ENCODE measurements at places on chromosomes 6 and 20.

- no peak for DNase-seq
- H3K4me1 ChIP-seq, result peaks cover 8% of the 10 kb centered on the region
- no peak overlapping the region for H3K4me3 ChIP-seq
- H3K27me3 ChIP-seq, result peaks cover 19% of the 10 kb centered on the region
These were observed 30.8 kb upstream of the CSNK2A1 start for GRCh38 chr20:574297-574942.

GRCh38 chr6:159758031-159759001, 3.5 kb upstream of the ACAT2 start:
- H3K36me3 ChIP-seq, result no peaks in the 10 kb centered on the region
- no peak overlapping the region for H3K4me3 ChIP-seq
- peaks cover 20% of the 10 kb centered on the region for H3K4me1 ChIP-seq
- H3K27me3 ChIP-seq, result no peaks in the 10 kb centered on the region

- H3K4me1 ChIP-seq, result no peaks in the 10 kb centered on the region
- peak overlapping the region; percentile 14 for H3K27ac ChIP-seq
- no peak for DNase-seq
- no peaks in the 10 kb centered on the region for H3K27me3 ChIP-seq
These were observed 104.2 kb downstream of the CDYL start for GRCh38 chr6:4880363-4880762.

GRCh38 chr6:44146685-44147084, 11.9 kb upstream of the CAPN11 start:
- H3K36me3 ChIP-seq, result no peaks in the 10 kb centered on the region
- no peak overlapping the region for H3K27ac ChIP-seq
- no peak overlapping the region for H3K4me3 ChIP-seq
- no peaks in the 10 kb centered on the region for H3K27me3 ChIP-seq
- H3K4me1 ChIP-seq, result no peaks in the 10 kb centered on the region

DNA sequence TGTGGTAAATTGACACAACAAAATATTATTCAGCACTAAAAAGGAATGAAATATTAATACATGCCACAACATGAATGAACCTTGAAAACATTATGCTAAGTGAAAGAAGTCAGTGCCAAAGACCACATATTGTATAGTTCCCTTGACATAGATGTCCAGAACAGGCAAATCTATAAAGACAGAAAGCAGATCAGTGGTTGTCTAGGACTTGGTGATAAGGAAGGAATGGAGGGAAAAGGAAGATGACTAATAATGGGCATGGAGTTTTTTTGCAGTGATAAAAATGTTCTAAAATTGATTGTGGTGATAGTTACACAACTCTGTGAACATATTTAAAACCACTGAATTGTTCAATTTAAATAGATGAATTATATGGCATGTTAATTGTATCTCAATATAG, 32.5 kb downstream of the TBX18 start:
- no peaks in the 10 kb centered on the region for H3K36me3 ChIP-seq
- no peaks in the 10 kb centered on the region for H3K27me3 ChIP-seq
- H3K4me3 ChIP-seq, result no peak overlapping the region
- H3K27ac ChIP-seq, result no peak overlapping the region
- no peaks in the 10 kb centered on the region for H3K4me1 ChIP-seq

- H3K27me3 ChIP-seq, result no peaks in the 10 kb centered on the region
- peak within 1 kb of the TSS; percentile 91 for H3K27ac ChIP-seq
- peaks cover 10% of the 10 kb centered on the region for H3K4me1 ChIP-seq
- H3K4me3 ChIP-seq, result peak within 1 kb of the TSS; percentile 78
These were observed at the start of gene ME1 for GRCh38 chr6:83430611-83431544. ME1 (minus strand) TSS chr6:83431051; CDS start chr6:83430954, 97 bp downstream.

DNA sequence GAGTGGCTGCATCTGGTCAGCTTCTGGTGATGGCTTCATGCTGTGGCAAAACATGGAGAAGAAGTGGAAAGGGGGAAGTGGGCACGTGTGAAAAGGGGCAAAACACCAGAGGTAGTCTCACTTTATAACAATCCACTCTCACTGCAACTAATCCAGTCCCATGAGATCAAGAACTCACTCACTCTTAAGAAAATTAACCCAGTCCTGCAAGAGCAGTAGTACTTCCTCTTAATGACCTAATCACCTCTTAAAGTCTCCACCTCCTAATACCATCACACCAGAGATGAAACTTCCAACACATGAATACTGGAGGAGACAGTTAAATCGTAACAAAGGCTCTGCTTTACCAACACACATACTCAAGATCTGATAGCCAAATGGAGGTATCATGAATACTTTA, 152.6 kb downstream of the THEMIS start:
- DNase-seq, result no peak
- H3K27me3 ChIP-seq, result no peaks in the 10 kb centered on the region
- H3K4me3 ChIP-seq, result no peak overlapping the region
- no peaks in the 10 kb centered on the region for H3K36me3 ChIP-seq

GRCh38 chr6:156347246-156347645, 429.9 kb upstream of the ARID1B start:
- no peak for DNase-seq
- no peaks in the 10 kb centered on the region for H3K27me3 ChIP-seq
- H3K27ac ChIP-seq, result no peak overlapping the region
- H3K4me1 ChIP-seq, result no peaks in the 10 kb centered on the region
- no peak overlapping the region for H3K4me3 ChIP-seq
- no peaks in the 10 kb centered on the region for H3K36me3 ChIP-seq

- H3K27ac ChIP-seq, result no peak overlapping the region
- H3K27me3 ChIP-seq, result no peaks in the 10 kb centered on the region
- DNase-seq, result no peak
These were observed 219.8 kb upstream of the UFL1 start for GRCh38 chr6:96301781-96302180.

- no peak overlapping the region for H3K4me3 ChIP-seq
- no peaks in the 10 kb centered on the region for H3K4me1 ChIP-seq
- DNase-seq, result no peak
- H3K36me3 ChIP-seq, result no peaks in the 10 kb centered on the region
These were observed 146.1 kb upstream of the AKAP12 start for GRCh38 chr6:151093706-151094105.

DNA sequence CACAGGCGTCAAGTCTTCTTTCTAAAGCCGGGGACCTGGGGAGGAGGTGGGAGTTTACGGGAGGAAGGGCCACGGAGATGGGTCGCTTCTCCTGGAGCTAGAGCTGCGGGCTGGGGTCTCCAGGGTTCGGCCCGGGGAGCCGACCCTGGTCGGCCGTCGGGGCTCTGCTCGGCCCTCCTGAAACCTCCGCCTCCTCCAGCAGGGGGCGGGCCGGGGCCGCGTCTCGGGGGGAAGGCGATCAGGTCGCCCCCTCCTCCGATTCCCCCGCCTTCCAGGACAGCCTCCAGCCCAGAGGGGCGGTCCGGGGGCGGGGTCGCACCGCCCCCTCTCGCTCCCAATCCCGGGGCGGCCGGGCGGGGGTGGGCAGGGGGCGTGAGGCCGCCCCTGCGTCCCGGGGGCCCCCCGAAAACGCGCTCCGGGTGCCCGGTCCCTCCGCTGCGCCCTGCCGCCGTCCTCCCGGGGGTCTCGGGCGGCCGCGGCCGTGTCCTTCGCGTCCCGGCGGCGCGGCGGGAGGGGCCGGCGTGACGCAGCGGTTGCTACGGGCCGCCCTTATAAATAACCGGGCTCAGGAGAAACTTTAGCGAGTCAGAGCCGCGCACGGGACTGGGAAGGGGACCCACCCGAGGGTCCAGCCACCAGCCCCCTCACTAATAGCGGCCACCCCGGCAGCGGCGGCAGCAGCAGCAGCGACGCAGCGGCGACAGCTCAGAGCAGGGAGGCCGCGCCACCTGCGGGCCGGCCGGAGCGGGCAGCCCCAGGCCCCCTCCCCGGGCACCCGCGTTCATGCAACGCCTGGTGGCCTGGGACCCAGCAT, at the start of gene CEBPB:
TSS of gene CEBPB (plus strand) at position 580 of the 814 bp plus-strand sequence. CDS start at position 784, 204 bp downstream.
- H3K27ac ChIP-seq, result peak within 1 kb of the TSS; percentile 100
- H3K4me1 ChIP-seq, result peaks cover 34% of the 10 kb centered on the region
- peak within 1 kb of the TSS; percentile 56 for H3K4me3 ChIP-seq
- no peaks in the 10 kb centered on the region for H3K27me3 ChIP-seq

- H3K27ac ChIP-seq, result no peak overlapping the region
- no peak overlapping the region for H3K4me3 ChIP-seq
- DNase-seq, result no peak
- H3K27me3 ChIP-seq, result no peaks in the 10 kb centered on the region
- no peaks in the 10 kb centered on the region for H3K4me1 ChIP-seq
These were observed 243.9 kb downstream of the PKHD1 start for GRCh38 chr6:51843456-51844056.

DNA sequence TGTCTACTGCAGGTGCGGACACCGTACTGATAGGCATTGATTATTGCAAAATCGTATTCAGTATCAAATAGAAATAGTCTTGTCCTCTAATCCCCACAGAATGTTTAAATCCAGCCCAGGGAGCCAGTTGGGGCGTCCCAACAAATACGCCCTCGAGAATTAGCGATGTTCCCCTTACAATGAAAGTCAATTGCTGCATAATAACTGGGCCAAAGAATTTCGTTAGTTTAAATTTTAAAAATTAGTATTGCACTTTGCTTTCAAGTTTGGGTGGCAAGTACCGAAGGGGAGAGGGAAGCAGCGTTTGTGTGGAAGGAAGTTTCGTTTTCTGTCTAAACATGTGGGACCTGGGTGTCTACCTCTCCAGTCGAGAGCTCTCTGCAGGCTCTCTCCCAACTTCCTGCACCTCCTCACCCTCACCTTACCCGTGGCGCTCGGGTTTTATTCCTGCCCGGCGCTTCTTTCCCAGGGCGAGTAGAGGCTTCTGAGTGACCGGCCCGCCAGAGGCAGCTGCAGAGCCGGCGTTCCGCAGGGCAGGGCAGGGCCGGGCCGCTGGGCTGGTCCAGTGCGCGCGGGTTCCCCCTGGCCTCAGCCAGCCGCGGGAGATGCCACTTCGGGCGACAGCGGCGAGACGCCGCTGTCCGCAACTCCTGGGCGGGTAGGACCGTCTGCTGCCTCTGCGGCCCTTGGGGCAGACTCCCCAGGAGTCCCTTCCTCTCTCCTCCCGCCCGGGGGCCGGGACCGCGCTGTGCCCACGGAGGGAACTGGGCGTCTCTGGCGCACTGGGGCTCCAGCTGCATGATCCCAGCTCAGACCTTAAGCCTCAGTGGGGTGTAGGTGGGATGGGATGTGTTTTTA, 862 bp upstream of the TFAP2C start:
- peaks cover 96% of the 10 kb centered on the region for H3K27me3 ChIP-seq
- DNase-seq, result peak; percentile 35
- peaks cover 39% of the 10 kb centered on the region for H3K4me1 ChIP-seq
- H3K36me3 ChIP-seq, result no peaks in the 10 kb centered on the region
- H3K4me3 ChIP-seq, result no peak overlapping the region

GRCh38 chr6:109073344-109074132, 21.1 kb downstream of the SESN1 start:
- H3K4me3 ChIP-seq, result no peak overlapping the region
- no peak overlapping the region for H3K27ac ChIP-seq
- DNase-seq, result peak; percentile 77
- H3K36me3 ChIP-seq, result no peaks in the 10 kb centered on the region
- H3K4me1 ChIP-seq, result peaks cover 23% of the 10 kb centered on the region
- no peaks in the 10 kb centered on the region for H3K27me3 ChIP-seq

- DNase-seq, result no peak
- H3K4me3 ChIP-seq, result no peak overlapping the region
- H3K36me3 ChIP-seq, result no peaks in the 10 kb centered on the region
- H3K4me1 ChIP-seq, result no peaks in the 10 kb centered on the region
These were observed 396.0 kb downstream of the SYNE1 start for GRCh38 chr6:152241013-152241766.

- H3K4me1 ChIP-seq, result peaks cover 20% of the 10 kb centered on the region
- H3K27me3 ChIP-seq, result no peaks in the 10 kb centered on the region
- no peak overlapping the region for H3K4me3 ChIP-seq
- DNase-seq, result no peak
These were observed 68.2 kb upstream of the AFDN start for GRCh38 chr6:167758309-167759023.

DNA sequence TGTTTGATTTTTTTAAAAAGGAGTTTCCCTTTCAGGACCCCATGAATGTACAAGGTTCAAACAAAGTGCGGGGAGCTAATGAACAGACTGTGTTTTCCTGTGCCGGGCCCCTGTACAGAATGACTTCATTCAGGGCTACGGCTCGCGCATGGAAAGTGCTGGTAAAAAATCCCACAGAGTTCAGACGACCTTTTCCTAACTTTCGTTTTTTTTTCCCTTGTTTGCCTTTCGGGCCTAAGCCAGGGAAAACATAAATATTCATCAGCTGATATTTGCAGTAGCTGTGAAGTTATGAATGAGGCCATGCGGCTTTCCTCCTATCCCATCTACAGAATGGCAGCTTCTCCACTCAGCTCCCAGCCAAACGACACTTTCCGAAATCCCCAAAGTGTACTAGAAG, 74.0 kb downstream of the HAO1 start:
- H3K27ac ChIP-seq, result no peak overlapping the region
- peak; percentile 50 for DNase-seq
- no peaks in the 10 kb centered on the region for H3K36me3 ChIP-seq
- no peaks in the 10 kb centered on the region for H3K4me1 ChIP-seq
- no peak overlapping the region for H3K4me3 ChIP-seq
- H3K27me3 ChIP-seq, result peaks cover 5% of the 10 kb centered on the region

GRCh38 chr20:25273541-25274358, 25.9 kb downstream of the PYGB start:
- H3K4me3 ChIP-seq, result no peak overlapping the region

GRCh38 chr6:31876357-31876756, 2.4 kb downstream of the SLC44A4 start:
- H3K27ac ChIP-seq, result no peak overlapping the region
- H3K4me1 ChIP-seq, result no peaks in the 10 kb centered on the region
- H3K27me3 ChIP-seq, result no peaks in the 10 kb centered on the region
- no peaks in the 10 kb centered on the region for H3K36me3 ChIP-seq

GRCh38 chr20:11582060-11582459, 335.6 kb upstream of the BTBD3 start:
- no peak overlapping the region for H3K4me3 ChIP-seq
- H3K4me1 ChIP-seq, result no peaks in the 10 kb centered on the region
- no peak for DNase-seq
- H3K36me3 ChIP-seq, result no peaks in the 10 kb centered on the region

DNA sequence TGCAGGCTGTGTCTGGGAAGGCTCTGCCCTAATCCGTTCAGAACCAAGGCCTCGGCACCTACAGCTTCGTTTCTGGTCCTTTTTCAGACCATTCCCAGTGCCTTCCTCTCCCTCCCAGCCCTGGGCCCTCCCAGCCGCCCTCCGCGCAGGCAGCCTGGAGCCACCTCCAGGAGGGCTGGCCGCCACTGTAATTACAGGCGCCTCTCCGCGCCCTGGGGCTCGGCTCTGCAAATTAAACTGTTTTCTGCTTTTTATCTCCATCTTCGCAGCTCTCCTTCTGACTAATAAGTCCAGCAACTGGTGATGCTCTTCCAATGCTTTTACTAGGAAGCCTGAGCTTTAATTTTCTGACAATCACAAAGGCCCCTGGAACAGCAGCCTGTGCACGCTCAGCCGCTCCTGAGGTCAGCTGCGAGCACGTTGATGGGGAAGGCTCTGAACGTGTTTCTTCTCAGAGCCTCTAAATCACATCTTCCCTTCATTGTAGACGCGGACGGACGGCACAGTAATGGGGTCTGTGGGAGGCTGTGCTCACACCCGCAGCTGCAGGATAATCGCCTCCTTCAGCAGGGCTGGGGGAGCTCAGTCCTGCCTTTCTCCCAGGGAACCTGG, 194.6 kb downstream of the DLL1 start:
- H3K27ac ChIP-seq, result no peak overlapping the region
- no peak overlapping the region for H3K4me3 ChIP-seq
- DNase-seq, result no peak
- no peaks in the 10 kb centered on the region for H3K27me3 ChIP-seq
- H3K4me1 ChIP-seq, result peaks cover 8% of the 10 kb centered on the region
